ENCODE measurements at places on chromosomes 6 and 20.

GRCh38 chr20:62219992-62220665, at the start of gene HRH3:
TSS of gene HRH3 (minus strand) at chr20:62220278. CDS start at chr20:62219970, 308 bp downstream.
- DNase-seq, result peak; percentile 69

- no peak for DNase-seq
Observed at GRCh38 chr6:24568683-24569082, 73.9 kb downstream of the ALDH5A1 start.

- DNase-seq, result no peak
Observed at GRCh38 chr20:30985386-30985785, 272.1 kb upstream of the DEFB115 start.

GRCh38 chr20:31833130-31833930, 12.1 kb downstream of the FOXS1 start:
- DNase-seq, result peak; percentile 59

- DNase-seq, result no peak
Observed at GRCh38 chr20:8260837-8261251, 128.8 kb downstream of the PLCB1 start.

Measured in NCI-H69 (cell line).